ENCODE measurements at places on chromosomes 11 and 22.

DNA sequence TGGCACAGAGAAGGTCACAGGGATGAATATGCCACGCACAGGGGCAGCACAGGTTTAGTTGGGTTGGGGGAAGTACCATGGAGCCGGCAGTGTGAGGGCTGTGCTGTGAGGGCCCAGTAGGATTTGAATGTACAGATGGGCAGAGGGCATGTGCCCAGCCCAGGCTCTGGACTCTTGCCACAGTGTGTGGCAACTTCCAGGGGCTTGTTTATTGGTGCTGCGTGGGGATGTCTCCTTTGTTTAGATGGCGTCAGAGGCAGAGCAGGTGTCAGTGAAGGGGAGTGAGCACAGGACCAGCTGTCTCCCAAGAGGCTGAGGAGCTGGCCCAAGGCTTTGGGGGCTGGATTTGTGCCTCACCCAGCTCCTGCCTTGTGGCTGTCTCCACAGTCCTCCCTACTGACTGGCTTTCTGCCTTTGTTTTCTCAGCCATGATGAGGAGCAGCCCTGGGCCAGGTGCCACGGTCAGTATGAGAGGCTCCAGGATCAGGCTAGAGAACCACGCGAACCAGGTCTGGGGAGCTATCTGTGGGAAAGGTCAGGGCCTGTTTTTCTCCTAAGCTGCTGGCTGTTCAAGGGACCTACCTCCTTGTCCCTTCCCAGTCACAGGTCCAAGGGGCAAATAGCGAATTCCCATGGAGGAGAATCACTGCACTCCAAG is 21.9 kb downstream of the SUN2 start:
- peaks cover 20% of the 10 kb centered on the region for H3K4me1 ChIP-seq
- DNase-seq: peak; percentile 87
- H3K27me3 ChIP-seq: no peaks in the 10 kb centered on the region
- no peaks in the 10 kb centered on the region for H3K36me3 ChIP-seq

DNA sequence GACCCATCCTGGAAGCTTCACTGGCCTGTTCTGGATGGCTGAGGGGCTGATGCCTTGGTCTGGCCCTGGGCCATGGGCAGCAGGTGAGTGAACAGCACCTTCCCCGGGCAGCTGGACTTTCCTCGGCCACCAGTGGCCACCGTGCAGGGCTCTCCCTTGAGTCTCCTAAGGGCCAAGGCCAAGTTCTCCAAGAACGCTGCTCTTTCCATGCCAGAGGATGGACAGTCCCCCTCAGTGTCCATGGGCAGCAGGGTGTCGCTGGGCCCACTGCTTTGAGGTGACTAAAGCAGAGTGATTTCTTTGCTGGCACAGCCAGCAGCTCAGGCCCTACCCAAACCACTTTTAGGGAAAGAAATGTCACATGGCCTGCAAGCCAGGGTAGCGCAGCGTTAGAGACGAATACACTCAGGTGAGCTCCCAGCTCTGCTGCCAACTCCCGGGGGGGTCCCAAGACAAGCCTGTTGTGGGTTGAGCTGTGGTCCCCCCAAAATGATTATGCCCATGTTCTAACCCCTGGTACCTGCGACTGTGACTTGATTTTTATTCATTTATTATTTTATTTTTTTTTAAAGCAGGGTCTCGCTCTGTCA is 3.3 kb upstream of the CARS1 start:
- H3K4me1 ChIP-seq: peaks cover 4% of the 10 kb centered on the region
- no peaks in the 10 kb centered on the region for H3K36me3 ChIP-seq
- DNase-seq: no peak

DNA sequence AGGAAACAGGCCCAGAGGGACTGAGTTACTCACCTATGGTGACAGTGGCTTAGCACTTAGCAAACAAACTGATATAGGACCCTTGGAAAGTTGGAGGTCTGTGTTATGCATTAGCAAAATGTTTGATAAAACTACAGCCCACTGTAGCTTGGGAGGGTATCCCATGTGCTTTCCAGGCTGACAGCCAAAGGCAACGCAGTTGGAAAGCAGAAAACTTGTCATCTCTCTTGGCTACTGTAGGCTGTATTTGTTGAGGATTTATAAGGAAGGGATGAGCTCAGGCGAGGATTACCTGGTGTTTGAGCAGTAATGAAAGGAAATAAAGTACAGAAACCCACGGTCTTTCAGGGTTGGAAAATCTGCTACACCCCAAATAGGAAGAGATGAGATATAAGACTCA is 23.8 kb downstream of the SDHAF2 start:
- H3K4me1 ChIP-seq: no peaks in the 10 kb centered on the region
- no peak overlapping the region for H3K27ac ChIP-seq
- DNase-seq: no peak
- no peaks in the 10 kb centered on the region for H3K36me3 ChIP-seq
- no peak overlapping the region for H3K4me3 ChIP-seq

- no peak for DNase-seq
- H3K4me1 ChIP-seq: no peaks in the 10 kb centered on the region
- no peak overlapping the region for H3K4me3 ChIP-seq
- H3K27me3 ChIP-seq: no peaks in the 10 kb centered on the region
Measured at GRCh38 chr11:39641751-39642150, 1817.7 kb downstream of the LRRC4C start.
